ENCODE measurements at places on chromosomes 7 and 10. TPM values are rescaled to one million over a fixed set of nuclear protein-coding genes. Genes with fewer than 3 reads are reported as not detected.

DNA sequence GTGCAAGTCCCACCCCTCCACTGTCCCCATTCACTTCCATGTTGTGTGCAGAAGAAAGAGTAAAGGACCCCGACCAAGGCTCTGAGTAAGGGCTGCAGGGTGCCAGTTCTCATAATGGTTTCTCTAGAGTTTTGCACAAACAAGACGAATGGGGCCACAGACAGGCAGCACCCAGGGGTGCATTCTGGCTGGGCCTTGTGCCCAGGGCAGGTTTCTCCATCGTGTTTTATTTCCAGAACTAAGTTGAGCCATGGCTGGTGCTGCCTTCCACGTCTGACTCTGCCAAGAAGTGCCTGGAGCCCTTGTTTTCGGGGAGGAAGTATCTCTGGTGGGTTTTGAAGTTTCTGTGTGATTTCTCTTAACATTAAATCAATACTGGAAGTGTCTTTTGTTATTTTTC, 95.0 kb upstream of the SDK1 start:
- ATAC-seq: no peak

- no peak for ATAC-seq
These were observed 337.0 kb downstream of the PTEN start for GRCh38 chr10:88200312-88201032.

DNA sequence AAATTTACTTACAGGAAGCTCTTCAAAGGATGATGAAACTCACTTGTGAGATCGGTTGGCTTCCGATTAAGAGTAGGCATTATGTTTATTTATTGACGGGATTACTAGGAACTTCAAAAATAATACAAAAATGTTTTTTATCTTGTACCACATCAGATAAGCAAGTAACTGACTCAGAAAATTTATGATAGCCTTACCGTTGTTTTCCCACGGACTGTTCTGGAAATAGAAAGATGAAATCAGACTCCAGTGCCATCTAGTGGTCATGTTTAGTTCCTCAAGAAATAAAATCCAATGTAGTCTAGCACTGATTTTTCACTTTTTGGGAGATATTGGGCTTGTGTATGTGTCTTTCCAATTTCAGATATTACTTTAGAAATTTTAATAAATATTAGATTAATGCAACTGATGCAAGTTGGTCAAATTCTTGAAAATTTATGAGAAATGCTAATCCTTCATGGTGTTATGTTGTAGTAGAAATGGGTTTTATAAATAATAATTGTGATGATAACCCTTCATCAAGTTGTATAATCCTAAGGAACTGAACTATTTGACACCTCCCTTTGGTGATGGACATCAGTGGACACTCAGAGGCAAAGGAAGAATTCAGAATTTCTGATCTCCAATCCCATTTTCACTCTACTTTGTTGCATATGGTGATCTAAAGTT, 168.8 kb downstream of the TMEM26 start:
- ATAC-seq: no peak

DNA sequence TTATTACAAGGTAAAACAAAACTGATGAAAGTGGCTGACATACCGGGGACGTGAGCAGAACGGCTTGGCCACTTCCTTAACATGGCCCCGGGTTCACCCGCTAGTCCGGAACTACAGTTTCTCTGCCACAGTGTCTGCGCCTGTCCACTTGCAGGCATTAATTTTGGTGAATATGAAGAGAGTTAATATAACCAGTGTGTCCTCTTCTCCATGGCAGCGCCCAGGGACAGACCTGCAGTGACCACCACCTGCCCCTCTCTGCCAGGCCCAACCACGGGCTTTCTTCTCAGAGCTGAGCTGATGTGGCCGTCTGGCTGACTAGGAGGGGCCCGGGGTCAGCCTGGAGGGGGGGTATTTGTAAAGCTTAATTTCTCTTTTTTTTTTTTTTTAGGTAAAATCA, 1.1 kb upstream of the NDUFB2 start:
- ATAC-seq: no peak

The PTTG1IP2 gene
- not detected for total RNA-seq

Measured in activated T-helper 17 cell treated with anti-CD3 and anti-CD28 coated beads, Interleukin-2, amount 50 U/mL, for 72 hours (primary cell).